ENCODE measurements at places on chromosomes 6 and 20.
A peak's percentile ranks its signal among the peaks of the same experiment; 100 is the strongest.

GRCh38 chr6:30483677-30484279 is 5.5 kb upstream of the HLA-E start:
- DNase-seq: peak; percentile 75

DNA sequence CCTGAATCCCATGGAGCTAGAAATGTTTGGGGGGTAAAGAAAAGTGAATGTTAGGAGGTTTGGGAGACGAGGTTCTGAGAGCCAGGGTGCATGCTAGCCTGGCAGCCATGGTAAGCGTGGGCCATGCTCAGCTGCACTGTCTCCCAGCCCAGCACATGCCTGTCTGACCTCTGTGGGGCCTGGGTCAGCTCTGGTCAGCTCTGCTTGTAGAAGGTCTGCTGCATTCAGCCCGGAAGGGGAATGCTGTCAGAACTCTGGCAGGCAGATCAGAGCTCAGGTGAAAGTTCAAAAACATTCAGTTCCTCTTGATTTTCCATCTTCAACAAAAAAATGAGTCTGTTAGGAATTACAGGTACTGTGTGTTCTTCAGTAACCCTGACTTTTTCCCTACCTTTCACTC is 5.8 kb upstream of the GNRH2 start:
- DNase-seq: no peak

- DNase-seq: no peak
Observed at GRCh38 chr20:44151621-44152416, 35.2 kb downstream of the JPH2 start.

- DNase-seq: no peak
Observed at GRCh38 chr6:125480571-125480970, 178.8 kb upstream of the HDDC2 start.

GRCh38 chr6:144284783-144285547 is at the start of gene UTRN:
UTRN (plus strand) TSS chr6:144285335; CDS start chr6:144291829, 6,494 bp downstream.
- peak; percentile 88 for DNase-seq

DNA sequence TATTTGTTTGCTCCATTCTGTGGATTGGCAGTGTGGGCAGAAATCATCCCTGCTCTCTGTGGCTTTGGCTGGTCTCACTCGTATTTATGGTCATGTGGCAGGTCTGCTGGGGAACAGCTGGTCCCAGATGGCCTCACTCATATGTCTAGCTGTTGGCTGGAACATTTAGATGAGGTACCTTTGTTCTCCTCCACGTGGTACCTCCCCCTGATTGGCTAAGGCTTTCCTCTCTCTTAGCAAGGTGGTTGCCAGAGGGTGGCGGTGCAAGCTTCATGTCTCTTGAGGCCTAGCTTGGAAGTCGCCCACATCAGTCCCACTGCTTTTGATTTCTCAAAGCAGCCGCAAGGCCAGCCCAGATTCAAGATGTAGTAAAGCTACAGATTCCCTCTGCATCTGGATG is 348.5 kb upstream of the BTBD3 start:
- no peak for DNase-seq

GRCh38 chr6:6052216-6052615 is 45.5 kb upstream of the NRN1 start:
- no peak for DNase-seq

- DNase-seq: peak; percentile 62
Observed at GRCh38 chr20:53157443-53158408, 185.6 kb downstream of the TSHZ2 start.

DNA sequence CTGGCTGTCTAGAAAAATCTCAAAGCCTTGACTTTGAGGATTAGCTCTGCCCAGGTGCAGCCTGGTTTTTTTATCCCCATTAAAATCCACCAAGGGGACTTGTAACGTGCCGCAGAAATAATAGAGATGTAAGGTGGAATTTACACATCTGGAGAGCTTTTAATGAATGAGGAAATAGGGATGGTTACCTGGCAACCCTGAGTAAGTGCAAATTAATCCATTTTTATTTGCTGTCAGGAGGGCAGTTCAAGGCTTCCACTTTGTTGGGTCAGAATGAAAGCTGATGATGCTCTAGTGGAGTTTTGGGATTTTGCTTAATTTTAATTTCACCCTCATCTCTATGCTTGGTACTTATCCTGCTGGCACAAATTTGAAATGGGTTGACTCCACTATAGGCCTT is 163.4 kb upstream of the CEP162 start:
- DNase-seq: no peak

DNA sequence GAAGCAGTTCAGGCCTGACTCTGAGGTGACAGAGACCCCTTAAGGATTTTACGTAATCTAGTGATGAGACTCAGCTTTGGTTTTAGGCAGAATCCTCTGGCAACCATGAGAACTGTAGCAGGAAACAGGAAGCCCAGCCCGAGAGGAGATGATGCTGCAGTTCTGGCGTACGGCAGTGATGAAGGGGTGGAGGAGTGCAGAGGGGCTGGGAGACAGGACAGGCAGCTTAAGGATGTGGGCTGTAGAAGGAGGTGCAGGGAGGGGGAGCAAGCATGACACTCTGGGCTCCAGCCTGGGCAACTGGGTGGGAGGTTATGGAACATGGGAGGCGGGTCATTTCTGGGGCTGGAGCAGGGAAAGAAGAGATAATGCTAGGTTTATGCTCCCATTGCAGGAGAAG is 67.1 kb downstream of the LRFN2 start:
- no peak for DNase-seq

DNA sequence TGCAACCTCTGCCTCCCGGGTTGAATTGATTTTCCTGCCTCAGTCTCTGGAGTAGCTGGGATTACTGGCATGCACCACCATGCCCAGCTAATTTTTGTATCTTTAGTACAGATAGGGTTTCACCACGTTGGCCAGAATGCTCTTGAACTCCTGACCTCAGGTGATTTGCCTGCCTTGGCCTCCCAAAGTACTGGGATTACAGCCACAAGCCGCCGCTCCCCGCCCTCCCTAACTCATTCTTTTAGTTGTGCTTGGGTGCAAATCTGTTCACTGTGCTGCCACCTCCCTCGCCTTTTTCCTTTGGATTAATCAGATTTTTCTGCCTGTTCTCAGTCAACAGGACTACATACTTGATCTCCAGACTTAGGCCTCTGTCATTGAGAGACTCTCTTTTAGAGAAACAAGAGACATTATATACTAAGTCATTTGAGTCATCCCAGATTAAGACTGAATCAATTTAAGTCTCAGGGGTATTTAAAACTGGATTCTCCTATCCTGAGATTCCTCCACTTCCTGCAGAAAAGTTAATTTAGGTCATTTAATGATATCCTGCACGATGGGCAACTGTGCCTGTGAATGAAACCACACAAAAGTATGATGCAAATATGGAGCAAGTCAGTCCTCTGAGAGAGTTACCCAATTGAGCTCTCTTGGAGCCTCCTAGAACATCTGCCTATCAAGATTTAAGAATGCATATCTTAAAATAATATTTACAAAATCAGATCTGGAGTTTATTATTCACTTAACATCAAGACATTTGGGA is 136.1 kb upstream of the THEMIS start:
- peak; percentile 15 for DNase-seq

- DNase-seq: no peak
Observed at GRCh38 chr6:16473908-16474771, 235.8 kb downstream of the GMPR start.

GRCh38 chr6:141464490-141464889 is 668.2 kb upstream of the GJE1 start:
- peak; percentile 52 for DNase-seq

- no peak for DNase-seq
Observed at GRCh38 chr6:6584310-6585002, 4.1 kb upstream of the LY86 start.

- DNase-seq: peak; percentile 62
Observed at GRCh38 chr6:35736253-35736894, 458 bp upstream of the ARMC12 start.

DNA sequence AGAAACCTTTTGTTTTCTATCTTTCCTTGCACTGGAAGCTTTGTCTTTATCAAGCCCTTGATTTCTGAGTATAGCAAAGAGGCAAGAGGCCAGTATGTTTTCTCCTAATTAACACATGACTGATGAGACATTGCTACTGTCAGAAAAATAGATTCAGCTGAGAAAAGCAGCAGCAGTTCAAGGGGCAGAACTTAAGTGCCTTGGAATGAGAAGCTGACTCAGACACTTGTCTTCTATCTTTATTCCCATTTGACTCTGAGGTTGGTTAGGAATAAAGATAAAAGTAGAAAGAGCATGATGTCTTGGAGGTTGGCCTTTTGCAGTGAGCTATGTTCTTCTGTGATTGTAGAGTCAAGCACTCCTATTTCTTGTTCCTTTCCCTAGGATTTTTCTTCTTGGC is 79.1 kb upstream of the MAN1A1 start:
- DNase-seq: no peak

DNA sequence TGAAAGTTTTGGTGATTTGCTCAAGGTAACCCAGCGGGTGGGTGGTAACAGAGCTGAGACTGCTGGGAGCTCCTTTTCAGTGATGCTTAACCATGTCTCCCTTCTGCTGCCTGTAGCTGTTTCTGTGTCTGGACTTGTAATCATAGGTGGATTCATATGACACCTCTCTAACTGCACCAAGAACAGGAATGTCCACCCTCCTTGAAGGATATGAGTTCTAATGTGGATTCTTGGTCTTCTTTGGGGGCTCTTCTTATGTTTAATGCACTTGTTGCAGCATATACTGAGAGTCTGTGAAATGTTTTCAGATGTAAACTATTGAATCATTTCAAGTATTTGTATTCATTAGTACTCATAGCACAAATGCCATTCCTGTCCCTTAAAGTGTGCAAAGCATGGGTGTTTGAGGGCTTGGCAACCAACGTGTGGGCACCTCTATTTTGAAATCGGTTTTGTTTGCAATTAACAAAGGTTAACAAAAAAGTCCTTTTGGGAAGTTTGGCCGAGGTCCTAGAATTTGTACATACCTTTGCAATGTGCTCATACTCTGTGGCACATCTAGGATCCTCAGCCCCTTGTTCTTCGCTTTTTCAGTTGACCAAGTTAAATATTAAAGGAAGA is 138.0 kb downstream of the SOX4 start:
- peak; percentile 74 for DNase-seq

GRCh38 chr6:139927742-139928305 is 553.4 kb upstream of the CITED2 start:
- DNase-seq: no peak

DNA sequence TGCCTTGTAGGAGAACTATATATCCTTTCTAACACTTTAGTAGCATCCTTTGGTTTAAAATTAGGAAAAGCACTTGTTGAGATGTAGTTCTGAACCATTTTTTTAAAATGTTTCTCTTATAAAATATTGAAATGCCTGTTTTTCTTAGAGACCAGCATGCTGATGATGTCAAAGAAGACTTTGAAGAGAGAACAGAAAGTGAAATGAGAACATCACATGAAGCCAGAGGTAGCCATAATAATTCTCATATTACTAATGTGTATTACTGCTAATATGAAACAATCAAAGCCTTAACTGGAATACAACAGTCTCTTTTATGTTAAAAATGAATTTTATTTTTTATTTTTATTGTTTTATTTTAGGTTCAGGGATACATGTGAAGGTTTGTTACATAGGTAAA is 102.0 kb downstream of the SAMD3 start:
- no peak for DNase-seq

DNA sequence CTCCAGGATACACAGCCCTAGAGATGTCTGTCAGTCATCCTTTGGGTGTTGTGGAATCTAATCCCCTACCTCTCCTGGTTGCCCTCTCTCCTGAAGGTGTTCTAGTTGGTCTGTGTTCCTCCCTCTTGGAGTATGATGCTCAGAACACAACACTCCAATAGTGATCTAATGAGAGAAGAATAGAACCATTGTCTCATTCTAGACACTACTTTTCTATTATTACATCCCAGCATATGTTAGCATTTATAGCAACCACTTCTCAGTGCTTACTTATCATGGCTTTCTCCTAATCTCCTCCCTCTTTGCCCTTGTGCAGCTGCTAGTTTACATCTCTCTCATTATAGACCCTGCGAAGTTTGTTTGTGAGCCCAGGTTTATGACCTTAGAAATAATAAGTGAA is 109.0 kb downstream of the UNC5CL start:
- DNase-seq: no peak

GRCh38 chr6:147244832-147245231 is 40.6 kb downstream of the STXBP5 start:
- DNase-seq: no peak

DNA sequence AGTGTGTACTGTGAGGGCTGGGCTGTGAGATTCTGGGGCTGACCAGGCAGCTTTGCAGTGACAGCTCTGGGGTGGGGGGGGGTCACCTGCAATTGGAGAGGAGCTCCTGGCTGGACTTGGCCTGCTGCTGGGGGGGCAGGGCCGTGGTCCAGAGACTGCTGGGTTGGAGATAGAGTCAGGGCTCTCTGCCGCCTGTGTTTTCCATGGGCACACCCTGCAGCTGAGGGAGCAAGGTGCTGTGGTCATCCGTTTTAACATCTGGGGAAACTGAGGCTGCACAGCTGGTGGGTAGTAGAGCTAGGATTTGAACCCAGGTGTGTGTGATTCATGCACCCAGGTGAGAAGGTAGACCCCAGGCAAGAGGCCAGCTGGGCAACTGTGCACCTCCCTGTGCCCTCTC is 7.3 kb downstream of the DLGAP4 start:
- DNase-seq: no peak

DNA sequence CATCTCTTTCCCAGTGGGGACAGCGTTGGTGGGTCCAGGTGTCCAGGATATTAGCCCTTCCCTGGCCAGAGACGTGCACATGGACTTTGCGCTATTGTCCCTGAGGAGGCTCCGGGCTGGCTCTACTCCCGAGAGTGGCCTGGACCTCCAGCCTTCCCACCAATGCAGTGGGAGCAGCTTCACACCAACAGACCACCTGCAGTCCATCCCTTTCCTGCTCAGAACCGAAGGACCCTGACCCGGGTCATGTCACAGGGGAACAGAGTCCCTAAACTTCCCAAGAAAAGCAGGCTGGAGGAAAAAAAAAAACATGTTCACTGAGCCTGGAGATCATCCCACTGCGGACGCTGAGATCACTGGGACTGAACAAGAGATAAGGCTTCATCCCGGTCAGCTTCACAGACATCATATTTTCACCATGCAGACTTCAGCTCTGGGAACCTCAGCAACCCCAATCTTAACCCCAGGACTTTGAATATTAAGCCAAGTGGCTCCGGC is 18.3 kb downstream of the ZMYND8 start:
- DNase-seq: no peak

DNA sequence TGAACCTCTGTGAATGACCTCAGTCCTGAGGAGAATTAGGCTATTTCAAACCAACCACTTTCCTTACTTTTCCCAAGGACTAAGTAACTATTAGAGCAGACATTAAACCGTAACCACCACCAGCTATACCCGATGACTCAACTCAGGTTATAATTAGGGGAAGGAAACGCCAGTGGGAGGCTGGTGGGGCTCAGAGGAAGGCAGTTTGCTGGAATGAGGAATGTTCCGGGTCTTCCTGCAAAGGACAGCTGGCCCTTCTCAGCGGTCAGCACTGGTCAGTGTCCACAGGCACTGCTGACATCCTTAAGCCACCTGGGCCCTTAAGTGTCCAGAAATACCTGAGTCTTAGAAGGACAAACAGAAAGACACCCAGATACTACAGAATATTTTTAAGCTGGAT is 515.2 kb downstream of the MAFB start:
- DNase-seq: no peak

- peak; percentile 90 for DNase-seq
Observed at GRCh38 chr6:28923318-28924102, at the start of gene TRIM27. TRIM27 (minus strand) TSS chr6:28923985; CDS start chr6:28923632, 353 bp downstream.

Measured in EH (cell line).